ENCODE measurements at places on chromosomes 5 and 9.

DNA sequence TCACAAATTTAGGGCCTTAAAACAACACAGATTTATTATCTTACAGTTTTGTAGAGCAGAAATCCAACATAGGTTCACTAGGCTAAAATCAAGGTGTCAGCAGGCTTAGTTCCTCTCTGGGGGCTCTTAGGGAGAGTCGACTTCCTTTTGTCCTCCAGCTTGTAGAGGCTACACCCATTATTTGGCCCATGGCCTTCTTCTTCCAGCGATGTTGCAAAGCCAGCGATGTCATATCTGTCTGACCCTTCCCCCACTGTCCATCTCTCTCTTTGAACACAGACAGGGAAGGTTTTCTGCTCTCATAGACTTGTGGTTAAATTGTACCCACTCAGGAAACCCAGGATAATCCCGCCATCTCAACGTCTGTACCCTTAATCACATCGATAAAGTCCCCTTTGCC, 60.3 kb upstream of the SHB start:
- no peak for DNase-seq

GRCh38 chr5:98428806-98429205, 344.7 kb upstream of the RGMB start:
- DNase-seq: peak; percentile 6

DNA sequence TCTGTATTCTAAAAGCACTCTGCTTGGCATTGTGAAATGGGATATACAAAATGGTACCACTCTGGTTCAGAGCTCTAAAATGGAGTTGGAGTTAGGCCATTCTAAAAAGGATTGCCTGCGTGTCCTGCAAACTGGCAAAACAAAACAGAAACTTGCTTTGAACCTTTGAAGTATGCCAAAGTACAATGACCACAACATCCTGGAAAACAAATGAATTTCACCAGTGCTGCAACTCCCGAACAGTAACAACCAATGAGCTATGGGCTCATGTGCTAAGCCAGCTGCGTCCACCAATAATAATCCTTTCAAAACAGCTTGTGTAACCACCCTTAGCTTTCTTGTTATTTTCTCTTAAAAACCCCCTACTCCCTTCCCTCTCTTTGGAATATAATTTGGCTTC, 88.4 kb upstream of the CXCL14 start:
- DNase-seq: no peak

GRCh38 chr9:107566611-107567061, 77.1 kb upstream of the KLF4 start:
- no peak for DNase-seq

DNA sequence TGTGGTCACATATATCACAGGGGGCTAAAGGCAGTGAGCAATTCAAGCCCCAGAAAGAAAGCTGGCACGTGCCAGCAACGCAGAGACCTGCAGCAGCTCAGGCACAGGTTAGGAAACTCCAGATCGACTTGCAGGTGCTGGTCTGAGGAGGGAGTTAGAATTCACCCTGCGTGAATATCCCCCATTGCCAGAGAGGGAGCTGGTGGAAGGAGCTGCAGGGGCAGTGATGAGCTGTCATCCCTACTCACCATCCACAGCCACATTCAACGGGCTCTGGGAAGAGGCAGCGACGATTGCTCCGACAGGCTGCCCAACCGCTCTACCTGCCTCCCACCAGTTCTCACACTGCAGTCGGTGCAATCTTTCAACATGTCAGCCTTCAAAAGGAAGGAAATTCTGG, 40.8 kb upstream of the CLK4 start:
- no peak for DNase-seq

GRCh38 chr9:122216138-122216797, 12.5 kb downstream of the LHX6 start:
- DNase-seq: no peak

- no peak for DNase-seq
Measured at GRCh38 chr5:155929112-155929511, 397.9 kb upstream of the SGCD start.

DNA sequence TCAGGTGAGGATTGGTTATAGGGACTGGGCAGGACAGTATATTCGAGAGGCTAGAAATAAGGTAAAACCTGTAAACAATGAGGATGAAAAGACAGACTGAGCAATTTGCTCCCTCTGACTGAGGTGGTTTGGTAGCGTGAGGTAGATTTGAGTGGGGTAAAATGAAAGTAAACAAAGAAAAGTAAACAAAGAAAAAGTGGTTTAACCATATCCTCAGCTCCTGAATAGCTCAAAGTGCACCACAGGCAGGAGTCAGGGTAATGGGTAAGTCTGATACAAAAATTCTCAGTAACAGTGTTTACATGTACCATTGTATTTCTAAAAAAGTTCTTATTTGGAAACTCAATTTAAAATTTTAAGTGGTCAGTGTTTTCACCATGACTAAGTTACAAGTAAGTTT, 203.1 kb upstream of the ARRDC3 start:
- no peak for DNase-seq

- DNase-seq: no peak
Measured at GRCh38 chr9:96519095-96519494, 69.1 kb downstream of the HABP4 start.

GRCh38 chr5:3925935-3926334, 330.3 kb downstream of the IRX1 start:
- no peak for DNase-seq

DNA sequence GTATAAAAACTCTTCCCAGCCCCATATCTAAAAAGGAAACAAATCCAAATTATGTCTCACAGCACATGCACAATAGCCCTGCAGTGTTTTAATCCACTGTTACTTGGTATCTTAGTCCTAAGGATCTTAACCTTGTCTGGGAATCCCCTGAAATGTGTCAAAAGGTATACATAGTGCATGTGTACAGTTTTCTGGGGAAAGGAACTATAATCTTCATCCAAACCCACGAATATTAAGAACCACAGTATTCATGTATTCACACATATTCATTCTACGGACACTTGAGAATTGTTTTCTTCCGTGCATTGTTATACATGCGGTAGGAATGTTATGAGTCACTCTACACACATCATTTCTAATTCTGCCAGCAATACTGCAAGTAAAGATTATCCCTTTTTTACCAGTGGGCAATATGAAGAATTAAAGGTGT, 47.8 kb upstream of the SNX2 start:
- DNase-seq: peak; percentile 77

DNA sequence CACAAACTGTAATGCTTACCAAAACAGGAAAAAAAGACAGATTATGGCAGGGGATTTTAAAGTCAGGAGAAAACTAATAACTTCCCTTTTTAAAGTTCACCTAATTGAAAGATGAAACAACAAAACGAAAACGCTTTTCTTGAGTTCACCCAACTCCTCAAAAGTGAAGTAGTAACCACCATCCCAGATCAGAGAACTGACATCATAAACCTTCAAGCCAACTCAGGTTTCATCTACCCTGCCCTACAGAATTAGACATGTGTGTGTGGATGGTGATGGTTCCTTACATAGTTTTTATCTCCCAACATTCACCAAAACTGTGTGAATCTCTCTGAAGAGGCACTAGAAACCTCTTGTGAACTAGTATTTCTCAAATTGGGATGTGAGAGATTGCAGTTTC, 195.2 kb upstream of the PTGER4 start:
- no peak for DNase-seq

DNA sequence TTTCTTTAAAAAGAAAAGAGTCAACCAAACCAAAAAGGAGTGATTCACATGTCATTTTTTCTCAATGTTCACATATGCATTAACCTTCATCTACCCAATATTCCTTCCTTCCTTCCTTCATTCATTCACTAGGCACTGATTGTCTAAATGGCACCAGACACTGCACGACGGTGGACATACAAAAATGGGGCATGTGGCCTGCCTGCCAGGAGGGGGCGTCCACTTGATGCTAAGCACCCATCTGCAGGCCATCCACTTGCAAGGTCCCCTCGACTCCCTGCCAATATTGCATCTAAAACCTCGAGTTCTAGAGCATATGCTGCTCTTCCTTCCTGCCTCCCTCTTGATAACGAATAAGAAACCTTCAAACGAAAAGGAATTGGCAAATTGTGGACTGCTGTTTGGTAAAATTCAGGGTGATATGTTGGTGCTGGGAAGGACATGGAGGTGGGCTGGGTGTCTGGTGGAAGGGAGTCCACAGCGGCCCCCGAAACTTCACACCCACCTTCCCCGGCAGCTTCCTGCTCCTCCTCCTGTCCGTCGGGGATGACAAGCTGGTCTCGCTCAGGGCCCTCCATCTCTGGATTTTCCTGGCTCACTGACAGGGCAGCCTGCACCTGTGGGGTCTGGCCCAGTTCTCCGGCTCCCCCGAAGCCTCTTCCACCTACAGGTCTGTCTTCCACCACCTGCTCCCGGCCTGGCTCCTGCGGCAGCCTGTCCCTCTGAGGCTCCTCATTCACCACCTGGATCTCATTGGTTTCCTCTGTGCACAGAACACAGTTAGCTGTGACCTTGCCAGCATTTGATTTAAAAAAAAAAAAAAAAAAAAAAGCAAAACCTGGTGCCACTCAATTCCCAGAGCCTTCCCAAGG, 64.3 kb downstream of the GOLM1 start:
- DNase-seq: peak; percentile 70

GRCh38 chr5:54224103-54224826, 86.1 kb downstream of the ARL15 start:
- no peak for DNase-seq

GRCh38 chr5:124528838-124529237, 217.6 kb downstream of the ZNF608 start:
- peak; percentile 23 for DNase-seq

All from AG08395 (cell line).